EL (cell line): ENCODE measurements at places on chromosomes 12 and 14.

DNA sequence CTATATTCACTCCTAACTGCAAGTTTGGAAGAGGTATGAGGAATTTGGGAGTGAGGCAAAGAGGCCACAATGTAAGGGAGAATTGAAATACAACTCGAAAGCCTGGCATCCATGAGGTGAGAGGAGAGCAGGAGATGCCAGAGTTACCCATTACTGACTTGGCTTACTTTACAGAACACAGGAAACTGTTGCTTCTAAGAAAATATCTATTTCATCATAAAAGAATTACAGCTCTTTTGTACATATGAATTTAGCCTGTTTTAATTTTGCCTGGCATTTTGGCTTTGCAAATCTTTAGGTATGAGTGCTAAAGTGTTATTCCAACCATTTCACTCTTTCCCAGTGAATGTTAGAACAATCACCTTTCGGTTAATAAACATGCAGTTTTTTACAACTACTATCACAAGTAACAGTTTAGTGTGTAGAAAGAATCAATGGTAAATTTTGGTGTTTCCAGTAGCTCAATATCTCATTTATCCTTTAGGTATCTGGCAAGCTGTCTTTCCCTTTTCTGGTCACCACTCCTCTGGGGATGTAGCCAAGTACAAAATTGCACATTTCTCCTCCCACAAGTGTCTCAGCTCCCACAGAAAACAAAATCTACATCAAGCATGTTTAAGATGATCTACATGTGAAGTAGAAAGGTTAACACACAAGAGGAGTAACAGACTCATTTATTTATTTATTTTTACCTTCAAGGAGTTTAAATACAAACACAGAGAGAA is 196.6 kb upstream of the DCN start:
- no peak for DNase-seq

GRCh38 chr12:28177461-28177860 is 12.8 kb upstream of the CCDC91 start:
- DNase-seq, result no peak

- peak; percentile 86 for DNase-seq
Measured at GRCh38 chr14:62329427-62329826, 567.2 kb downstream of the SNAPC1 start.

DNA sequence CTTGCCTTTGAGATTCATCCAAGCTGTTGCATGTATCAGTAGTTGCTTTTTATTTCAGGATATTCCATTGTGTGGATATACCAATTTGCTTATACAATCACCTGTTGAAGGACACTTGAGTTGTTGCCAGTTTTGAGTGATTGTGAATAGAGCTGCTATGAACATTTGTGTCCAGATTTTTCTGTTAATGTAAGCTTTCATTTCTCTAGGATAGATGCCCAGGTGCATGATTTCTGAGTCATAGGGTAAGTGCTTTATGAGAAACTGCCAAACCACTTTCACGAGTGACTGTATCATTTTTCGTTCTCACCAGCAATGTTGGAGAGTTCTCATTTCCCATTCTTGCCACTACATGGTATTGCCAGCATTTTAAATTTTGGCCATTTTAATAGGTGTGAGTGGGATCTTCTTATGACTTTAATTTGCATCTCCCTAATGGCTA is 434.6 kb upstream of the RGS6 start:
- DNase-seq, result peak; percentile 41

DNA sequence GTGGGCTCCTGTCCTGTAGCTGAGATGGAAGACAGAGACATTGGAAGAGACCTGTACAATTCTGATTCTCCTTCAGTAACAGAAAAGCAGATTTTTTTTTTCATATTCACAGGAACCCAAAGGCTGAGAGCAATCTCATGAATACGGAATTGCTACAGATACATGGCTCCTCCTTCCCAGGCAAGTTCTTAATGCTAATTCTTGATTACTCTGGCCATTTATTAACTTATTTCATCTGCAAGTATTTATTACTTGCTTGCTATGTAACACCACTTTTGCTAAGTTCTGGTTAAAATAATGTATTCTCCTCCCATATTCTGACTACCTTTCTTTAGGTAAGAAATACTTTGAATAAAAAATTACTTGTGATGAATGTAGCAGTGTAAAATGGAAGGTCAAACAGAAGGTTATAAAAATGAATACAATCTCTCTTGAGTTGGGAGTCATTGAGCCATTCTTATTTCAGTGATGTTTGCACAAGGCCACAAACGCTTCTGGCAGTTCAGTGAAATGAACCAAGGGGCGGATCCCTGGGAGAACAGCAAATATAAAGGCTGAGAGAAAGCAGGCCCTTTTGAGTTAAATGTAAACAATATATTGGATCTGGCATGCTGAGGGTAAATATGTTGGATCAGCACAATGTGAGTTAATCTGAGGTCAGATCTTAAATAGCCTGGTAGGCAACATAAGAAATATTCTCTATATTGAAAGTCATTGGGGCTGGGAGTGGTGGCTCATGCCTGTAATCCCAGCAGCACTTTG is 37.6 kb downstream of the MUCL1 start:
- no peak for DNase-seq

DNA sequence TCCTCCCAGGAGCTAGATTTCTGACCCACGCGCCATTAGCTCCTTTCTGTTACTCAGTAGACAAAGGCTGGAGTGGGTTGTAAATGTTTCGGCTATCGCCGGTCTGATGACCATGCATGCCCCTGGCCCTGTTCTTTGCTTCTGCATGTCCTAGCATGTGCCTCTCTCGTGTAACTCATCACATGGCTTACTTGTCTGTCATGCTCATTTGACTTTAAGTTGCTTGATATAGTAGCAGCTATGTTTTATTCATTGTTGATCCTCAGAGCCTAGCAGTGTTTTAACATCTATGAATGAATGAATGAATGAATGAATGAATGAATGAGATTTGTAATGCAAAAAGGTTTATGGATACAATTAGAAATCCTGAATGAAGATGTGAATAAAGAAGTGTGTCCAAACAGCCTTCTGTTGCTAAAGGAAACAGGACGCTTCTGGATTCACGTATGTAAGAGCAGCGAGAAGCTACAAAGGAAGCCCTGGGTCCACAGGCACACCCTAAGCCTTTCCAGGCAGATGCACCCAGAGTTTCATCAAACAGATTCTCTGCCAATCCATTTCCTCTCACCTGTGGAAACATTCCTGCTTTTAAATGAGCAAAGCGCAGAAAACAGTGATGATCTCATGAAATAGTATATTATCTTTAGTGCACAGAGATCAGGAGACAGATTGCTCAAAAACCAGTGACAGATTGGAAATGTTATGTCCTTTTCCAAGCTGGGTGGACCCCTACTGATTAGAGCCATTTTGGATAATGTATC is 3.4 kb downstream of the GSG1 start:
- DNase-seq, result no peak

DNA sequence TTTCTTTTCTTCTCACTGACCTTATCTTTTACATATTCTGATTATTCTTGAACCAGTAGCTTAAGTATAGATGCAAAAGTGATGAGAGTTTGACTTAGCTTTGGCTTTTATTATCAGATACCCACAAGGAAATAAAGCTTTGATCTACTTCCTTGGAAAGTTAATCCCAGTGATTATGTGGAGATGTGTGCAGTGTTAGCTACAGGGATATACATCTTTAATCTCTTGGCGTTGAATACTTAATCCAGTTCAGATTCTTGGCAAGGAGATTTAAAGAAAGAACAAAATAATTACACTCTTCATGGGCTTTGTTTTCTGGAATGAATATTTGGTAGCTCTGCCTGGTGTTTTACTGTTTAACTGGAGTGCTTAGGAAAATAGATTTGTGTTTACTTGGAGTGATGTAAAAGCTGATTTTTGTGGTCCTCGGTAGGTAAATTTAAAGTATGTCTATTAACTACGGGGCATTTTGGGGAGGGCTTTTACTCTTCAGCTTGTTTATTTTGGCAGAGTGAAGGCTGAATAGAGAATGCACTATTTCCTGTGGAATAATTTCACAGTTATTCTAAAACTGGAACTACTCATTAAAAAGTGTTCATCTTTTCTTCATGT is 150.1 kb upstream of the LRIG3 start:
- DNase-seq, result peak; percentile 15

DNA sequence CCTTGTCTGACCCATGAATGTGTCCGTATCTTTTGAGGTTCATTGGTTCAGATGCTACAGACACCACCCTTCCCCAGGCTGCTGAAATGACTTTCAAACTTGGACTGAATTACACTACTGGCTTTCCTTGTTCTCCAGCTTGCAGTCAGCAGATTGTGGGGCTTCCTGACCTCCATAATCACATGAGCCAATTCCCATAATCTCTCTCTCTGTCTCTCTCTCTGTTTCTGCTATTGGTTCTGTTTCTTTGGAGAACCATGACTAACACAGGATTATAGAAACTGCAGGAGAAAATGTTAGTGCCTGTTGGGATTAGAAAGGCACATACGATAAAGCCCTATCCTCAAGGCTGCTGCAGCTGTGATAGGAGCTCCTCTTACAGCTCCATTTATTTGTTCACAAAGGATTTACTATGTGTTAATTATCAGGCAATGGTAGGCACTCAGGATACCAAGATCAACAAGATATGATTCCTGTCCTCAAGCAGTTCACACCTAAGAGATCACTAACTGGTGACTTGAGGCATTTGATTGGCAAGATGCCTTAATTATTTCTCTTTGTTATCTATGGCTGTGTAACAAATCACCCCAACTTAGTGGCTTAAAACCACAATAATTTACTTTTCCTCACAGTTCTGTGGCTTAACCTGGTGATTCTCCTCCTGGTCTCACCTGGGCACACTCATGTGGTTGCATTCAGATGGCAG is 10.2 kb upstream of the NYNRIN start:
- DNase-seq, result no peak

- DNase-seq, result no peak
Measured at GRCh38 chr12:80770958-80771357, 54.2 kb downstream of the MYF5 start.

DNA sequence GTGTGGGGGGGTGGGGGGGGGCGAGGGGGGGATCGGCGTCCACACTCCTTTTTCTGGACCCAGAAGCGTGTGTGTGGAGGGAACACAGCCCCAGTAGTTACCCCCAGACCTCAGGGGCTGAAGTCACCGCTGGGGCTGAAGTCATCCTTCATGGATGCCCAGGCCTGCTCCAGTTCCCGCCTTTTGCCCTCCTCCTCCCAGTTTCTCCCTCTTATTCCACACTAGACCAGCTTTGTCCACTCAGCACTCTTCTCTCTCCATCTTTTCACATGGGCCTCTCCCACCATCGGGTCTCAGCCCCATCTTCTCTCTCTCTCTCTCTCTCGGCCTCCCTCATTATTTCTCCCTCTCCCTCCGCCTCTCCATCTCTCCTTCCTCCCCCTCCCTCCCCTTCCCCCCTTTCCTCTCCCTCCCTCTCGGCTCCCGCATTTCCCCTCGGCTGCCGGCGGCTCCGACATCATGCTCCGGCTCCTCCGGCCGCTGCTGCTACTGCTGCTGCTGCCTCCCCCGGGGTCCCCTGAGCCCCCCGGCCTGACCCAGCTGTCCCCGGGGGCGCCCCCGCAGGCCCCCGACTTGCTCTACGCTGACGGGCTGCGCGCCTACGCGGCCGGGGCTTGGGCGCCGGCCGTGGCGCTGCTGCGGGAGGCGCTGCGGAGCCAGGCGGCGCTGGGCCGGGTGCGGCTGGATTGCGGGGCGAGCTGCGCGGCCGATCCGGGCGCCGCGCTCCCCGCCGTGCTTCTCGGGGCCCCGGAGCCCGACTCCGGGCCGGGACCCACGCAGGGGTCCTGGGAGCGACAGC is at the start of gene P3H3:
Gene P3H3, plus strand, starts transcription at position 426 of the 799 bp plus-strand sequence. Its CDS starts 34 bp downstream, at position 460.
- peak; percentile 74 for DNase-seq

- no peak for DNase-seq
Measured at GRCh38 chr14:32941668-32942065, 3.0 kb downstream of the NPAS3 start.

DNA sequence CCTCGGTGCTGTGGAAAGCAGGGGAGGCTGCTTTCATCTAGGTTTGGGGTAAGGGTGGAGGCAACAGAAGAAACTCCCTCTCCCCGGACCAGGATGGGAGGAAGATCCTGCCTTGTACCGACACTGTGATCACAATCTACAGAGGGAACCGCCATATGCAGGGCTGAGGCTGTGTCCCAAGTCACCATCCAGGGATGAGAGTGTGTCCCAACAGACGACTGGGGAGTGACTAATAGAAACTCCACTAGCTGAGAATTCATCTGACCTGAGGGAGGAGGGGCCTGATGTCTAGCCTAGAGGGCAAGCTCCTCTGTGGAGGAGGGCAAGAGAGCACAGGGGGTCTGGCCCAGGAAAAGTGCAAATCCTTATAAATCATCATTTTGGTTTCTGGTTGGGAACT is 172.4 kb downstream of the CALM1 start:
- DNase-seq, result no peak

DNA sequence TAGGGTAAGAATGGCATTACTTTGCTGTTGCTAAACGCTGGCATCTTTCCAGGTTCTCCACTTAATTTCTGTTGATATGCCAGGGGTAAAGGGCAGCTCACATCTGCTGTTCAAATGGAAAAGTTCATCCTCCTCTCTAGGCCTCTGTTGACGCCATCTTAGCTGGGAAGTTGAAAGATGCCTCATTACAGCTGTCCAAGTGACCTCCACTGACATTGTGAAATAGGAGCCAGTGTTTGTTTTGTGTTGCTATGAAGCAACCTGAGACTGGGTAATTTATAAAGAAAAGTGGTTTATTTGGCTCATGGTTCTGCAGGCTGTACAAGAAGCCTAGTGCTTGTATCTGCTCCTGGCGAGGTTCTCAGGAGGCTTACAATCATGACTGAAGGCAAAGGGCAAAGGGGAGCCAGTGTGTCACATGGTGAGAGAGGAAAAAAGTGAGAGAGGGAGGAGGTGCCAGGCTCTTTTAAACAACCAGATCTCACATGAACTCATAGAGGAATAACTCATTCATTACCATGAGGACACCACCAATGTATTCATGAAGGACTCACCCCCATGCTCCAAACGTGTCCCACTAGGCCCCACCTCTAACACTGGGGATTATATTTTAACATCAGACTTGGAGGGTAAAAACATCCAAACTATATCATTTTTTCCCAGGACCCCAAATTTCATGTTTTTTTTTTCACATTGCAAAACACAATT is 3.2 kb upstream of the ADAM21 start:
- DNase-seq, result peak; percentile 4

GRCh38 chr14:54489731-54490444 is 1.1 kb upstream of the GMFB start:
- no peak for DNase-seq

GRCh38 chr12:116400636-116401372 is 123.3 kb upstream of the MED13L start:
- DNase-seq, result no peak

DNA sequence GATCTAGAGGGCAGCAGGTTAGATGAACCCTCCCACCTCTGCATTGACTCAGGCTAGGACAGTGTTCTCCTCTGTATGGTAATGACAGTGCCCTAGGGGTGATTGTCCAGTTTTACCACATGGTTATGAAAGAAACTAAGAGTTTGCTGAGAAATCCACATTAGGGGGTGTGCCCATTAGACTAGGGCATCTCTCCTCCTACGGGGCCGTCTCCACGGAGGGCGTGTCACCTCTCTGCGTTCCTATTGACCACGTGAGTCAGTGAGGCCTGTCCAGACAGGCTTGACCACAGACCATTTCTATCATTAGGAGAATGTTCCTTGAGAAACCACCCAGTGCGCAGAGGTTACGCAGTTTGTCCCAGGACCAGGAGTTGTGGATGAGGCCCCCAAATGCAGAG is 8.3 kb downstream of the MVK start:
- peak; percentile 57 for DNase-seq

- peak; percentile 72 for DNase-seq
Measured at GRCh38 chr12:54378796-54379397, 5.6 kb downstream of the ZNF385A start.
